ENCODE measurements at places on chromosomes 6 and 20. TPM values are rescaled to one million over a fixed set of nuclear protein-coding genes. Genes with fewer than 3 reads are reported as not detected.

Gene GATA5
- 0.55 TPM for total RNA-seq

Gene TMC2
- not detected for total RNA-seq

GRCh38 chr6:139539852-139540251 lies 165.4 kb upstream of the CITED2 start:
- DNase-seq: no peak

GRCh38 chr6:34585512-34586061 lies 29.5 kb upstream of the SPDEF start:
- no peak for DNase-seq

DNA sequence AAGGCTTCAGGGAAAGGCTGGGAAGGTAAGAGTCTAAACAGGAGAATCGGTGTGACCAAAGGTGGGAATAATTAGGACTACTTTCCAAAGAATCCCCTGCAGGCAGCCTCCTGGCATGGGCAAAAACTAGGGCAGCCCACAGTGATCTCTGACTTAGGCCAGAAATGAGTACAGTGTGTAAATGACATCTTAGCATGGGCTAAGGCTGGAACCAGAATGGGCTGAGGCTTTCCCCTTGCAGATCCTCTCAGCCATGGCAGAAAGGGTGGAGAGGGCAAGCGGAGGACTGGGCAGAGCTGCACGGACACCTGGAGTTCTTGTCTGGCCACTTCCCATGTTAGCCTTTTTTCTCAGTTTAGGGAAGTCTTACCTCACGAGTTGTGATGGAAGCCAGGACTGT lies 69.9 kb upstream of the FOXQ1 start:
- DNase-seq: no peak

GRCh38 chr6:154251116-154251515 lies 105.5 kb downstream of the IPCEF1 start:
- DNase-seq: no peak

DNA sequence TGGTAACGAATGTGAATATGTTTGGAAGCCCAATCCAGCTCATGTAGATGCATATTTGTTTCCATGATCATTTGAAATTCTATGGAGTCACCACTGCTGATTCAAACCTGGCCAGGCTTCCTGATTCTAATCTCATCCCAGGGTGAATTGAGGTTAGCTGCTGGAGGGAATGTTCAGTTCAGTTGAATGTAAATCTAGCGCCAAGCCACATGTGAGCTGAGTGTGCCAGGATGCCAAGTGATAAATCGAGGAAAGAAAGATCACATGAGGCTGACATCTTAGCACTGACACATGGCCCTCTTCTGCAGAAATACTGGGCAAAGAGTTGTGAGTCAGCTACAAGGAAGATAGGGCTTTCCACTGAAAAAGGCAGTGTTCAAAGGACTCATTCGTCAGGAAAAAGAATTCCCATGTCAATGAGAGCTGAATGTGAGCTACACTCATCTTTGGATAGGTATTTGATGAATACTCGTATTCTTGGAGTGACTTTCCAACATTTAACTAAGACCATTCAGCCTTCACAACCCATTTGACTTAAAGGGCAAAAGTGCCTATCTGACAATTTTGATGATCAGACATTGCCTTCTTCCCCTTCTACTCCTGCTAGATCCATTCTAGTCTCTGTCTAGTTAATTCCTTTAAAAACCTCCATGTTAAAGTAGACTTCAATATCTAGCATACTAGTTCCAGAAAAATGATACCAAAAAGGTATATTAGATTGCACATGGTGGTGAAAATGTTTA lies 172.1 kb downstream of the MTFR2 start:
- no peak for DNase-seq

GRCh38 chr20:48975955-48976354 lies 54.4 kb downstream of the ARFGEF2 start:
- no peak for DNase-seq

DNA sequence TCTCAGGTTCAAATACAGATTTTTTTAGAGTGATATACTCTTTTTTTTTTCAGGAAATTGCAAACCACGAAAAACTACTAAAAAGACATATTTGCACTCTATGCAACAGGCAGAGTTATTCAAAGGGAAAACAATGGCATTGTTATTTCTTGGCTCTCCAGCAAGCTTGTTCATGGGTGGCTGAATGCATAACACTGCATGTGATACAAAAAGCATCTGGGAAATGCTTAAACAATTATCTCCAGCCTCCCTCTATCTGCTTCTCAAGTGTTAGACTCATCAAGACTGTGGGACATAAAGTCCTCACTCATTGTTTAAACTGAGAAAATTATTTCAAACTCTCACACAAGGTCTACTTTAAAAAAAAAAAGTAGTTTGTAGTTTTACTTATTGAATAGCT lies 7.3 kb upstream of the COL12A1 start:
- no peak for DNase-seq

DNA sequence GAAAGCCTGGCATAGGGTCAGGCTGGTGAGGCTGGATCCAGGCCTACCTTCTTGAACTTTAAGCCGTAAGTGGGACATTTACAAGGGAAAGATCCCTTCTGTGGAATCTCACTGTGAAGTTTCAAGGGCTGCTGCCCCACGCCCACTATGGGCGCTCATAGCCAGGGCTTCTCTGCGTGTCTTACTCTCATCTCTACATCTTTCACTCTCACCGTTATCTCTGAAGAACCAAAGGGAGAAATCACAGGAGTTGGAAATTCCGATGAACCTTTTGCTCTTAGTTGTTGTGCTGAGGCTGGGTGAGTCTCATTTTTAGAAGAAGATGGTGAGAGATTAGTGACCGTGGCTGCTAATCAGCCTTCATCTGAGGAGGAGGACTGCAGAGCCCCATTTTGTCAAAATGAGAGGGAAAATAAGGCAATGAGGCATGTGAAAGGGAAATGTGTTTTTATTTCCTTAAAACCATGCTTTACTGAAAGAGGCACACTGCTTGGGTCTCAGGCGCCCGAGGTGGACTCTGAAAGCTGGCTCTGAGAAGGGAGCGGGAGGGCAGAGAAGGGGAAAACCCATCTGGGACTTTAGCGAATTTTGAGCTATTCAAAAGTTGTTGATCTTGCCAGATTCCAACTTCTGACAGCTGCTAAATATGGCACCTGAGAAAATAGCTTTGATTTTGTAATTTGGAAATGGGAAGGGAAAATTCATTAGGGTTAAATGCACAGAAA lies 301.5 kb downstream of the CLIC5 start:
- DNase-seq: no peak

- DNase-seq: peak; percentile 71
Measured at GRCh38 chr20:38926934-38927616, 858 bp downstream of the FAM83D start.

DNA sequence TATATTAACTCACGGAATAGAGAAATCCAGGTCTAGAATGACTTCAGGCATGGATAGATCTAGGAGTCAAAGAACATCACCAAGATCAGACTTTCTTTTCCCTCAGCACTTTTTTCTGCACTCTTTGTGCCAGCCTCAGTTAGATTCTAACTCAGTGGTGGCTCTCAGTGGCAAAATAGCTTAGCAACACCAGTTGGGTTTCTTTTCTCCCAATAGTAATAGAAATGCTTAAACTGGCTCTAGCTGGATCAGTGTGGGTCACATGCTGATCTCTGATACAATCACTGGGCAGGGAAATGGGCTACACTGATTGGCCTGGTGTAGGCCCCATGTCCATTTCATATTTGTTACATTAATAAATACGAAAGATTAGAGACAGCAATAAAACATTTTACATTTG lies 44.2 kb upstream of the ARFGEF2 start:
- DNase-seq: no peak

DNA sequence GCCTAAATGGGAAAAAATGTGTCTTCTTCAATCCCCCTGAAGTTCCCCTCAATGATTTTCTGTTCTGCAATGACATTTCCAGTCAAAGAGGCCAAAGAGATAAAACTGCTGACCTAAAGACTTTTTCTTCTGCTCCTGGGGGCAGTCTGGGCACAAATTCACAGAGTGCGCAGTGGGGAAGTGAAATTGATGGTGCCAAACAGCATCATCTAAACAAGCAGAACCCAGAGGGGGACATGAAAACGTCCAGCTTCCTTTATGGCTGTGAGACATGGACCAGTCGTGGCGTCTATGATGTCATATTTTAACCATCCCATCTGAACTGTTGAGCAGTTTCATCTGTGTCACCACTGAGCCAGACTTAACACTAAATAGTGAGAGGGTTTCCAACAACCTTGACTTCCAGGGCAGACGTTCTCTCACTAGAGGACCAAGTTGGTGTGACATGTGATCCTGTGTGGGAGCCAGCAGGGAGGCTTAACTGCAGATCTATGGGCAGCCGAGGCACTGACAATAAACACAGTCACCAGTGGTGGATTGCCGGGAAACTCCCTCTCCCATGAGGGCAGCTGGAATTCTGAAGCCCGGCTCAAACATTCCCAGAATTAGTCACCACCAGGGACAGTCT lies 12.4 kb downstream of the SCML4 start:
- no peak for DNase-seq

GRCh38 chr6:144478483-144478882 lies 193.3 kb downstream of the UTRN start:
- no peak for DNase-seq

DNA sequence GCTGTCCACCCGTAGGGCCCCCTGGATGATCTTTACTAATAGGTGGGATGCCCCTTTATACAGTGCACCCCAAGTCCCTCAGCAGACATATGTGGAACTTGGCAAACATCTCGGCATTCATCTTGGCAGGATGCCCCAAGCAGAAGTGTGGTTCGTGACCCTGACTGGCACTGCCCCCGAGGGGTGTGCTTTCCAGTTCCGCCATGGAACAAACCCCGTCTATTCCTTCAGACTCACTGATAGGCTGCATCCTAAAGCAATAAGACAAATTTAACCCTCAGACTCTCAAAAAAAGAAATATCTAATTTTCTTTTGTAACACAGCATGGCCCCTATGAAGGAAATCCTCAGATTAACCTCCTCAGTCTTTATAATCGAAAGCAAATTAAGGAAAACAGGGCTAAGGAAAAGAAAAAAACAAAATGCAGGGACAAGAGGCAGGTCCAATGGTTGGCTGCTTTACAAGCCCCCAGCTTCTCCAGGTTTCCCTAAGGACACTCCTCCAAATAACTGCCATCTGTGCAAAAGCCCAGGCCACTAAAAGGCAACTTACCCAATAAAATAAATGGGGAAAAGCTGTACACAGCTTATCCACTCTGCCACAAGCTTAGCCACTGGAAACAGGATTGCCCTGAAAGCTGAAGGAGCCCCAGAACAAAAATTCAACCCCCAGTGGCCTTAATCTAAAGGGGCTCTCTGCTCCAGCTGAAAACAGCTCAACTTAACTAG lies 30.5 kb upstream of the RIPK1 start:
- DNase-seq: no peak

- DNase-seq: no peak
Measured at GRCh38 chr6:144621332-144621731, 336.2 kb downstream of the UTRN start.

DNA sequence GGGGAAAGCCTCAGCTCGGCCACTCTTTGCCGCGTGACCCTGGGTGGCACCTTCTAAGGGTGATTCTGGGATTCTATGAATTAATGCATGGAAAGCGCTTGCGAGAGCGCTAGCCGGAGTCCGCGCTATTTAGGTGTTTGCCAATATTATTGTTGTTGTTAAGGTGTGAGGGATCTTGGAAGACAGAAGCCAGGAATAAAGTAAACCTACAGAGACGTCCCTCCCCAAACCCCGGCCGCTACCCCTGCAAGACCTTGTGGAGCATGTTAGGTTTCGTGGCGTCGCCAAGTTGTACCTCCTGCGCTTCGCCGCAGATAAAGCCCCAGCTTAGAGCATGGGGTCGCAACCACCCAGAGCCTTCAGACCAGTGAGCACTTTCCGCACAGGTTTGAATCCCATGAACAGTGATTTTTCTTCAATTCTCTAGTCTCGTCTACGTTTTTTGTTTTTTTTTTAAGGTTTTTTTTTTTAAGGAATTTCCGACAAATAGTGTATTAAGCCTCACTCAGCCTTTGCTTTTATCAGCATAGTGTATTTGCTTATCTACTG lies 16.9 kb upstream of the ZSCAN9 start:
- DNase-seq: peak; percentile 59

DNA sequence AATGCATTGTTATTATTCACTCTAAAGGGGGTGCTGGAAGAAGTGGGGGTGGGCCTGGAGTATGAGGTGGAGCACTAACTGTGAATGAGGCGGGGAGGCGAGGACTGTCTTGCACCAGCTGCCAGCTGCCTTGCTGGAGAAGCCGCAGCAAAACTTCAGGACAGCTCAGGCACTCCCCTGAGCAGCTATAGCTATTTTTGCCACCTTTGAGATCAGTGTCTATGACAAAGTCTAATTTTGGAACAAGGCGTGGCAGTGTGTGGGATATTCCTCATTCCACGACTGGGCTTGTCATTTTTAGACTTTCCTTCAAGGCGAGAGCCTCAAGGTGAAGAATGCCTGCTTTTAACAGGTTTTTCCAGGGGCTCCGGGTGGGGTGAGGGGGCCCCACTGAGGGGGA lies 143.8 kb downstream of the DOK5 start:
- no peak for DNase-seq

DNA sequence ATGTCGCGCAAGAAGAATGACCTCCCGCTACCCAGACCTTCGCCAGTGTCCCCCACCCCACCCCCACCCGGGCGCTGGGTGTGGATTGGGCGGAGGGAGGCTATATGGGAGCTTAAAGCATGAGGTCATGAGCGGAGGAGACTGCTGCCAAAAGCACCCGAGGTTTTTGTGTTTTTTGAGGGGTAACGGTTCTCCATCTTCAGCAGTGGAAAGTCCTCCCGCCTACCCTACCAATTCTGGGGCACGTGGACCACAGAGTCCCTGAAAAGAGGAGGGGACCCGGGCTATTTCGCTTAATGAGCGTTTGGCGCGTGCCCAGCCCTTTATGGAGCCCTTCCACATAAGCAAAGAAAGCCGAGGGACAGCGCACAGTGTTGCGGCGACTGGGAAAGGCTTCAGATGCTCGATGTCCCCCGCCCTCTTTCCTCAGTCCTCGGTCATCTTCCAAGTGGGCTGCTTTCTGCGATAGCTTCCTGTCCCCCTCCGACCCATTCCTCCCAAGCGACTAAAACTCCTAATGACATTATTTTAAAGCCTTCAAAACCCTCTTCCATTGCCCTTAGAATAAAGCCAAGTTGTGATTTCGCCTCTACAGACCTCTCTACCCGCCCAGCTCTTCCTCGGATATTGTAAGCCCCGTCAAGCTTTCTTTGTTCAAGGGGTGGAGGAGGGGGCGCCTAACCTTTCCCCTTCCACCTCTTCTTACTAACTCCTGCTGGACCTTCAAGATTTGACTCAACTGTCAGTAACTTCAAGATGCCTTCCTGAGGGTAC lies 2.1 kb upstream of the TRERF1 start:
- DNase-seq: peak; percentile 50

DNA sequence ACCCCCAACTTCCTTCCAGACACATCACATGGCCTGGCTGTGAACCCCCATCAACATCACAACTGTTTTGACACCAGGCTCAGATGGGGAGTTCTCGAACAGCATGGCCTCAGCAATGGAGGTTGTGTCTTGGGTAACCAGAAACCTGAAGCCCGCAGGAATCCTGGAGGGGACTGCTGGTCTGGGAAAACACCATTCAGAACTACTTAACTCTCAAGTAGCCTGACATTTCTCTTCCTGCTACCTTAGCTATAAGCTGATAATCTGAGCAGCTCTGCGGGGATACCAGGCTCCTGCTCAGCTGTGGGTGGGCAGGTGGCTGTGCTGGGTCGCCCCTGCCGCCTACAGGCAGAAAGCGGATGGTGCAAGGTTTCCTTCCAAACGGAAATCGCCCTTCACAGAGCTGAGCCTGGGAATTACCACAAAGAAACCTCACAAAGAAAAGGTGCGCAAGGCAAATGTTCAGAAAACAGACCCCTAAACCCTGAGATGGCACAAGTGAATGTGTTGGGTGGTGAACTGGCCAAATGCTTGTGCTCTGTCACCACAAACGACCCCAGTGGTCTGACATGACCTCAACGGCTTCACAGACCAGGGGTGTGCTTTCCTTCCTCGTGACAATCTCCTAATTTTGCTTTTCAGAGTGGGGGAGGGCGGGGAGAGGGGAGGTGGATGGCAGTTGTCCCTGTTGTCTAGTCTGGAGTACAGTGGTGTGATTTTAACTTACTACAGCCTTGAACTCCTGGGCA lies 29.5 kb downstream of the SNX5 start:
- DNase-seq: peak; percentile 84

Data from H7 (cell line).